A172 (cell line): ENCODE measurements at places on chromosomes 16 and 17. TPM values are rescaled to one million over a fixed set of nuclear protein-coding genes. Genes with fewer than 3 reads are reported as not detected.

Gene FOXC2
- total RNA-seq: 1.3 and 2.3 TPM in 2 replicates

Gene ADAD2
- not detected in 2 replicates for total RNA-seq

Gene TP53TG3B
- not detected in 2 replicates for total RNA-seq

Gene CACNG5
- not detected in 2 replicates for total RNA-seq

Gene ZP2
- not detected in 2 replicates for total RNA-seq
